ENCODE measurements at places on chromosomes 3 and 15.
A peak's percentile ranks its signal among the peaks of the same experiment; 100 is the strongest.

GRCh38 chr3:187051066-187051465, 88.2 kb downstream of the RPL39L start:
- no peak for DNase-seq

DNA sequence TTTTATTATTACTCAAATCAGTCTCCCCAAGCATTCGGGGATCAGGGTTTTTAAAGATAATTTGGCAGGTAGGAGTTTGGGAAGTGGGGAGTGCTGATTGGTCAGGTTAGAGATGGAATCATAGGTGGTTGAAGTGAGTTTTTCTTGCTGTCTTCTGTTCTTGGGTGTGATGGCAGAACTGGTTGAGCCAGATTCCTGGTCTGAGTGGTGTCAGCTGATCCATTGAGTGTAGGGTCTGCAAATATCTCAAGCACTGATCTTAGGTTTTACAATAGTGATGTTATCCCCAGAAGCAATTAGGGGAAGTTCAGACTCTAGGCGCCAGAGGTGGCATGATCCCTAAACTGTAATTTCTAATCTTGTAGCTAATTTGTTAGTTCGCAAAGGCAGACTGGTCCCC, 20.6 kb upstream of the TRANK1 start:
- DNase-seq: peak; percentile 51

GRCh38 chr3:31729082-31729481, 196.4 kb downstream of the STT3B start:
- no peak for DNase-seq

- DNase-seq: no peak
Measured at GRCh38 chr15:28219116-28219515, 102.9 kb downstream of the HERC2 start.

DNA sequence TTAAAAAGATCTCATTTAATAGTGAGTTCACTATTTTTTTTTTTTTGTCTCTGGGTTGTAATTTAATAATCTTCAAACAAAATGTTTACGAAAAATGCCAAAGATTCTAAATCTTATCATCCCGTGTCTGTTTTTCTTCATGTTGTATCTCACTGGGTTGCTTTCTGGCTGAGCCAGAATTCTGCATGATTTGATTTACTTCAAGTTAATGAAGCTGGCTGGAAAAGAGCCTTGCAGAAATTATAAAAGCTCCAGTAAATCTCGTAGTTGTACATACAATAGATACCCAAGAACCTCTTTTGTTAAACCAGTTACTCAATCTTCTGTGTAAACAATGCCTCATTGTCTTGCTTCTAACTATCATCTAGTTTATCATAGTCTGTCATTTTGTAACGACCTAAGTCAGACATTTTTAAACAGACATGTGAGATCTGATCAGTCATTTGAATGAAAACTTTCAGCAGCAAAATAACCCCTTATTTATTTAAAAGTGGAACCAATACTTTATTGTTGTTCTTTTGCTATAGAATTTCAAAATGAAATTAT, 249.0 kb downstream of the MCTP2 start:
- peak; percentile 20 for DNase-seq

All from tongue (tissue), 3 donors.